ENCODE measurements at places on chromosomes 1 and 21.
A peak's percentile ranks its signal among the peaks of the same experiment; 100 is the strongest.

GRCh38 chr1:31912839-31913239, 25.3 kb downstream of the PTP4A2 start:
- DNase-seq, result no peak

DNA sequence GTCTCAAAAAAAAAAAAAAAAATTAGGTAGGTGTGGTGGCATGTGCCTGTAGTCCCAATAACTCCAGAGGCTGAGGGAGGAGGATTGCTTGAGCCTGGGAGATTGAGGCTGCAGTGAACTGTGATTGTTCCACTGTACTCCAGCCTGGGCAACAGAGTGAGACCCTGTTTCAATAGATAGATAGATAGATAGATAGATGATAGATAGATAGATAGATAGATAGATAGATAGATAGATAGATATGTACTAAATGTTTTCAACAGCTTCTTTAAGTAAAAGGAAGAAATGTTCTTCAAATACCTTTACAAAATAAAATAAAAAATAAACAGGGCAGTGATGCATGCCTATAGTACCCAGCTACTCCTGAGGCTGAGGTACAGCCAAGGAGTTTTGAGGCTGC, 9.8 kb downstream of the KIF1B start:
- DNase-seq, result no peak

DNA sequence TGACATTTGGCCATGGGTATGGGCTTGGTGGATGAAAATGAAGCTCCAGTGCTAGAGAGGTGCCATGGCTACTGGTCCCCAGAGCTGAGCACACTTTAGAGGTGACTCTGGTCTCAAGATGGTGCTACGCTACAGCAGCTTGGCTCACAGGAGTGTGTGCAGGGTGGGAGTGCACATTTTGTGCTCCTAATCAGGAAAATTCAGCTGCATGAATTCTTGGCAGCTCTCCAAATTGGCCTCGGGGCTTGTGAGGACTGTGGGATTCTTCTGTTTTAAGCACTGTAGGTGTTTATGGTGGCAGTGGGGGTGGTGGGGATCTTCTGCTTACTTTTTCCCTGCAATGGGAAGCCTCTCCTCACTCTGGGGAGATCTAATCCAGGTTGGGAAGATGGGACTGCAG, 17.3 kb upstream of the TIPRL start:
- peak; percentile 22 for DNase-seq

DNA sequence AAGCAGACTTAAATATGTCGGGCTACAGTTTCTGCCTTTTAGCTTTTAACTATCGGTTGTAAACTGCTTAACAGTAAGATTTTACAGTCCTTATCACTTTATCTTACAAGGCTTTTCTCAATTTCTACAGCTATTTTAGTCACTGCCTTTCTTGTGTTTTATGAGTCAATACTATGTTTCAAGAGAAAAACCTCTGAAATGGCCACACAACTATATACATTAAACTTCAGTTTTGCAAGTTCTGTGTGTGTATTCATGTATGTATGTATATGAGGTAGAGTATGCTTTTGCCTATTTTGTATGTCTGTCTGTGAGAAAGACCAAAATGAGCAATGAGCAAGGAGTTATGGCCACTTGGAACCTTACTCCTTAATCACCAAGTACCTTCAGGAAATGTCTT, 169.8 kb downstream of the SYT2 start:
- no peak for DNase-seq

DNA sequence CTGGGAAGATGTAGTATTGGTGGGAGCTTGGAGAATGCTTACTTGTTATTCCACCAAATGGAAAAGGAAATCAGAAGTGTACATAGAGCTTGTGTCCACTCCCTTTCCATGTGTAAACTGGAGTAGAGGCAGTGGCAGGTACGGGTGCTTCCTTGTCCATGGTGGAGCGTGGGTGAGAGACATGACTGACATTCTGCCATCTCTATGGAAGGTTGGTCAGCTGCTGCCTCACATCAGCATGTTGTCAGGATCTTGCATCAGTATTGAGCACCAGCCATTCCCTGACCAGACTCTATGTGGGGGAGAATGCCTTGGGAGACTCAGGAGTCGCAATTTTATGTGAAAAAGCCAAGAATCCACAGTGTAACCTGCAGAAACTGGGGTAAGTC, 19.8 kb downstream of the NLRP3 start:
- no peak for DNase-seq

DNA sequence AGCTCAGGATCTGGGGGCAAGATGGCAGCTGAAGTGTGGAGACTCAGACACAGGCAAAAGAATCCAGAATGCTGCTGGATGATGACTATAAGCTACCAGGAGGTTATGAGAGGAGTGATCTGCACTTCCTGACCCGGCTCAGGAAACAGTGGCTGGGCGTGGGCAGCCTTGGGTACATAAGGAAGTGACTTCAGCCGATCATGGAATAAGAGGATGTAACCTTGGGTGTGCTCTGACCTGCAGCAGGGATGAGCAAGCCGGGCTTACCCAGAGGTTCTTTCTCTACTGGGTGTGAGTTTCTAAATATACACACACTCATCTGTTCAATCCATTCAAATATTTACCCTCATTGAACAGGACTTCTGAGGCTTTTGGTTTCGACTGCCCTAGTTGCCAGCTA, 62.7 kb downstream of the CD34 start:
- DNase-seq, result peak; percentile 91

- no peak for DNase-seq
These were observed 58.5 kb downstream of the TENT5C start for GRCh38 chr1:117664314-117664713.

GRCh38 chr1:13812456-13813397, 112.7 kb downstream of the PRDM2 start:
- DNase-seq, result no peak

DNA sequence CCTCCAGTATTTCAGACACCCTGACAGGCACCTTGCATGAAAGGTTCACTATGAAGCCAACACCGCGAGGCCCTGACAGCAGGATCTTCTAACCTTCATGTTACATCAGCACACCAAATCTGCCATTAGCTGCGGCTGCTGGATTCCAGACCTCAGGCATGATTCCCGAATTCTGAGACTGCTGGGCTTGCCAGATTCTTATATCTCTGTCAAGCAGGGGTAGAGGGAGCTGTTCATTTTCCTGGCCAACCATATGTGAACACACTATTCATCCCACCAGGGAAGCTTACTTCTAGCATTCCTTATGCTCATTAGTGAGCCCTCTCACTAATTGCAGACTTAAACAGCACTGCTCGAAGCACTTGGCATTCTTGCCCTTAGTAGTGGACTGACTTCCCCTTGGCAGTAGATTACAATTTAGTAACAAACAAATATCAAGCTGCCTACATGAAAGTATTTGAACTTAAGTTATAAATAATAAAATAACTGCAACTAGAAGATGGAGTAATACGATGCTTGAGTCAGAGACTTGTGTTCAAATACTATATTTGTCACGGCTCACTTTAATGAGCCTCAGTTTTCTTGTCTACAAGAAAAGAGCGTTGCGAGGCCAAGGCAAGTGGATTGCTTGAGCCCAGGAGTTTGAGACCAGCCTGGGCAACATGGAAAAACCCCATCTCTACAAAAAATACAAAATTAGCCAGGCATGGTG, 43.3 kb downstream of the NID1 start:
- no peak for DNase-seq

DNA sequence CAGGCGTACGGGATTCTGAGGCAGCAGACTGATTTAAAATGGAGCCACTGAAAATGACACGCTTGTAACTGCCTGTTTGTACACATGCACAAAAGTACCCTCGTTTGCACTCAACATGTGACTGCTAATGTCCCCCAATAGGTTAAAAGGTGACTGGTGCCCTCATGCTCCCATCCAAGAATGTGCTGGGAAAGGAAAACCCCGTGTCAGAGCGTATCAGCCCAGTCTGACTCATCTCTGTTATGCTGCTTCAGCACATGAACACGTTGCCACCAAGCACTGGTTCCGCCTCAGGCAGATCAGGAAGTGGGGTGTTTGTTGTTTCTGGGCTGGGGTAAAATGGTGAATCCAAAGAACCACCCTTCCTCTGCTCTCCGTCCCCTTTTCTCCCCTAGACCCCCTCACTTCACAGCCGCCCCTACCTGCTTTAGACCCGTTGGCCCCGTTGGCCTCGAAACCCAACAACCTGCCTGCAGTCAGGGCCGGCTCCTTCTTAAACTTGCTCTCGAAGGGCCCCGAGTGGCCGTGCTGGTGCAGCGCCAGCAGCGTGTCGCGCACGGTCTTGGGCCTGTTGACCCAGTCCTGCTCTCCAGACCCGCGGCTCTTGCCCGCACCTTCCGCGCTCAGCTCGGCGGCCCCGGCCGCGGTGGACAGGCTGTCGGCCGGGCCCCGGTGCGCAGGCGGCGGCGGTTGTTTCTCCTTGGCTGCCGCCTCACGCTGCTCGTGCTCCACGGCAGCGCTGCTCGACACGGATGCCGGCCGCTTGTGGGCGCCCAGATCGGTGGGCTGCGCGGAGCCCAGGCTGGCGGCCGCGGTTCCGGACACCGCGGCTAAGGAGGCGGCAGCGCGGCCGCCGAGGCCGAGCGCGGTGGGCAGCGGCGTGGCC, 1.7 kb downstream of the IRF2BP2 start:
- peak; percentile 94 for DNase-seq

- DNase-seq, result peak; percentile 96
These were observed 98.0 kb upstream of the C1orf105 start for GRCh38 chr1:172322219-172323061.

DNA sequence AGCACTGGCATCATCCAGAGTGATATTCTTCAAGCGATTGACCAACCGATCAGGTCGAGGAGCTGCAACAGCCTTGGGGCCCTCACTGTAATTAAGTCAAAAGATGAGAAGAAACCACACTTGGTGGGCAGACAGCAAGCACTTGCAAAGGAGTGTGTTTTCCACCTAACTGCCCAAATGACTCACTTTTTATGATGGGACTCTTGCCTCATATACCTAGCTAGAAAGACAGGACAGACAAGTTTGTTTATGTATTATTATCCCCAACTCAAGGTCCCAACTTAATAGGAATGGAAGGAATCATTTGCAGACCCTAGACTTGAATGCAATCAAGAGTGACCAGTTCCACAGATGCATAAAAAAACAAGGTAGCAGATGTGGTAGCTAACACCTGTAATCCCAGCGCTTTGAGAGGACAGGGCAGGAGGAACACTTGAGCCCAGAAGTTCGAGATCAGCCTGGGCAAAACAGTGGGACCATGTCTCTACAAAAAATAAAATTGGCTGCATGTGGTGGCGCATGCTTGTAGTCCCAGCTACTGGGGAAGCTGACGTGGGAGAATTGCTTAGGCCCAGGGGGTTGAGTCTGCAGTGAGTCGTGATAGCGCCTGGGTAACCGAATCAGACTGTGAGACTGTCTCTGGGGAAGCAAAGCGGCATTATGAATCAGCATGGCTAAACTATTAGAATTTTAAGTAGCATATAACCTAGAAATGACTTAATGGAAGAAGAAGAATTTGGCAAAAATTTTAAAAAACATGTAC, 2.3 kb upstream of the NRAS start:
- peak; percentile 49 for DNase-seq

GRCh38 chr1:21496063-21496462, 13.2 kb upstream of the ALPL start:
- DNase-seq, result no peak

GRCh38 chr1:176136891-176137290, 70.2 kb downstream of the COP1 start:
- DNase-seq, result no peak

DNA sequence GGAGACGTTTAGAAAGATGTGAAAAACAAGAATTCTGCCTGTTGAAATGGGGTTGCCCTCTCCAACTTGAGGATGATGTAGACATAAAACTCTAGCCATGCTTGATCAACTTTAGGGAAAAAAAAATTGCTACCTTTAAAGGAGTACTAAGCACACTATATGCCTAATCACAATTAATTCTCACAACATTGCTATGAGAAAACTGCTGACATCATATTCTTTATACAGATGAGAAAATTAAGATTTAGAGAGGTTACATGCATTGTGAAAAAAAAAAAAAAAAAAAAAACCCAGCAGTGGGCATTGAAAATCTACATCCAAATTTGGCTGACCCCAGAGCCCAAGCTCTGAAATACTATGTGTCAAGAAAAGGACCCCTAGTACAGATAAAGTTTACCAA, 617.2 kb upstream of the ADGRL2 start:
- no peak for DNase-seq

DNA sequence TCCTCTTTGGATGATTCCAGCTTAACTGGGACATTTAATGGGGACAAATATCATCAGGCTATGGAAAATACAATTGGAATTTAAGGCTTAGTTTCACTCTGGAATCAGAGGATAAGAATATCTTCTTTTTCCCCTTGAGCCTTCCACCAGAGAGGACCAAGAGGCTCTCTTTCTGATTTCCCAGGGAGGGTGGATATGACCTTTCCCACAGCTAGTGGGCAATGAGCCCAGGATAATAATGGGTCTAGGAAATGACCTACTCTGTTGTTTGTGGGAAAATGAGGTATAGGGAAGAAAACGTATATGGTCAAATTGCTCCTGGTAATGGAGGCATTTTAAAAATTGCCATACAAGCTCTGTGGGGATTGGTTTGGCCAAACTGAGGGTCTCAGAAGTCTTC, 1.9 kb downstream of the OR6Y1 start:
- no peak for DNase-seq

DNA sequence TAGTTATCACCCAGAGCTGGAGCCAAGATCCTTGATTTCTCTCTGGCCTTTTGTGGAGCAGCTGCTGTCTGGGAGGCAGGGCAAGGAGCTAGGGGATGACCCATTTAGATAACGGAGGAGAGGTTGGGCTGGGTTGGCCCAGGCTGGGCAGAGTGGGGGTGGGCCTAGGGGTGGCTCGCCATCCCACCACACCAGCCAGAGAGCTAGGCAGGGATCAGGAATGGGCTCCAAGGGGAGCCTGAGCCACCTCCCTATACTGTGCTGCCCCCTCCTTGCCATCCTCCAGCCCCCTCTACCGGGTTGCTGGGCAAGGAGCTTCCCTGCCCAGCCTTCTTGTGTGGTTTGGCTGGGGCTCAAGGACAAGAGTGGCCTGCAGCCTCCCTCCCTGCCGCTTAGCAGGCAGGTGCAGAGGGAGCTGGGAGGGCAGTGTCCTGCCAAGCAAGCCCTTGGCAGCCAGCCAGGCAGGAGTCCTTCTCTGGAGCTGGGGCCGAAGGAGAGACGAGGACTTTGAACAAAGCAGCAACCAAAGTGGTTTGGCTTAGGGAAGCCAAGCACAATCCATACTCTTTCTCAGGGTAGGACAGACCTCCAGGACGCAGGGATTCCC, 4.1 kb downstream of the NUAK2 start:
- peak; percentile 27 for DNase-seq

- peak; percentile 99 for DNase-seq
These were observed 58.6 kb downstream of the DDR2 start for GRCh38 chr1:162690672-162691434.

DNA sequence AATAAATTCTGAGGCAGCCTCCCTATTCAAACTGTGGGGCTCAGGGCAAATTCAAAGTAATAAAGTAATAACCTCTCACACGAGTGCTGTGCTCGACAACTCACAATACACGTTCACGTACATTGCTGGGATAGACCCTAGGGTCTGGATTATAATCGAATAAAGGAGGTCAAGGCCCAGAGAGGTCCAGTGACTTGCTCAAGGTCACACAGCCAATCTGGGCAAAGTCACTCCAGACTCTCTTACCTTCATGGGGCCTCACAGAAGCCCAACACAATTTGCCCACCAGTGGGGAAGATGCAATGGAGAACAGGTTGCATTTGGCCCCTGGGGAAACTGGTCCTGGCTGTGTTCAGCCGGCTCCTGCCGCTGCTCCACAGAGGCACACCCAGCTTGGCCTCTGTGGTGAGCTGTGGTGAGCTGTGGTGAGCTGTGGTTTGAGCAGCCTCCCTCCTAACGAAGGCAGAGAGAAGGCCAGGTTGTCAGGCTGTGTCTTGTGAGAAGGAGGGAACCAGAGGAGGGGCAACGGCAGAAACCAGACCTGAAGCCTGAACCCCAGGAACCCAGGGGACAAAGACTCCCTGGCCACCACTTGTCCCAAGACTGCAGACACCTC, 35.1 kb downstream of the NUAK2 start:
- DNase-seq, result peak; percentile 63

All from EL (cell line).